AG10803 (cell line): ENCODE measurements at places on chromosomes 6 and 20.

DNA sequence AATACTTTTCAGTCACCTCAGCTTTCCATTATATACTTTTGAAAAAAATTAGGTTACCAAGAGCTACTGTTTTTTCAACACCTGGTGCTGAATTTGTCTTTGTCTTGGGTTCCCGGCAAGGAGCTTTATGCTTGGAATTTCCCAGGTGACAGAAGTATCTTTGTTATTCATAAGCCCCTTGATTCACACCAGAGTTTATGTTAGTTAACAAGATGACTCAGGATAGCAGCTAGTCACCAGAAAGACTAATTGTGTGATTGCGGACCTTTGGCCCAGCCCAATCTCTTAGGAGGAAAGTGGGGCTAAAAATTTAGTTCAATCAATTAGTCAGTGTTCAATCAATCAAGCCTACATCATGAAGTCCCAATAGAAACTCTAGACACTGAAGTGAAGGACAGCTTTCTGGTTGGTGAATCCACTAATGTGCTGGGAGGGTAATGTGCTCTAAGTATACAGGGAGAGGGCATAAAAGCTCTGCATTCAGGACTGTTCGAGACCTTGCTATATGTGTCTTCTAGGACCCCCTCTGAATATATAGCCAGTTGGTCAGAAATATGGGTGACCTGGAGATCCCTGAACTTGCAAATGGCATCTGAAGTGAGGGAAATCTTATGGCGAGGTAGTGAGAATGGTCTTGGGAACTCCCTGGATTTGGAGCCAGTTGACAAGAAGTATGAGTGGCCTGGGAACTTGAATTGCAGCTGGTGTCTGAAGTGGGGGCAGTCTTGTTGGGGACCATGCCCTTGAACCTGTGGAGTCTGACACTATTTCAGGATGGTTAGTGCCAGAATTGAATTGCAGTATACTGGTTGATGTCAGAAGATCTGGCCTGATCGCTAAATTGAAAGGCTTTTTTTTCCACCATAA lies 16.2 kb downstream of the TMEM30A start:
- DNase-seq = no peak

DNA sequence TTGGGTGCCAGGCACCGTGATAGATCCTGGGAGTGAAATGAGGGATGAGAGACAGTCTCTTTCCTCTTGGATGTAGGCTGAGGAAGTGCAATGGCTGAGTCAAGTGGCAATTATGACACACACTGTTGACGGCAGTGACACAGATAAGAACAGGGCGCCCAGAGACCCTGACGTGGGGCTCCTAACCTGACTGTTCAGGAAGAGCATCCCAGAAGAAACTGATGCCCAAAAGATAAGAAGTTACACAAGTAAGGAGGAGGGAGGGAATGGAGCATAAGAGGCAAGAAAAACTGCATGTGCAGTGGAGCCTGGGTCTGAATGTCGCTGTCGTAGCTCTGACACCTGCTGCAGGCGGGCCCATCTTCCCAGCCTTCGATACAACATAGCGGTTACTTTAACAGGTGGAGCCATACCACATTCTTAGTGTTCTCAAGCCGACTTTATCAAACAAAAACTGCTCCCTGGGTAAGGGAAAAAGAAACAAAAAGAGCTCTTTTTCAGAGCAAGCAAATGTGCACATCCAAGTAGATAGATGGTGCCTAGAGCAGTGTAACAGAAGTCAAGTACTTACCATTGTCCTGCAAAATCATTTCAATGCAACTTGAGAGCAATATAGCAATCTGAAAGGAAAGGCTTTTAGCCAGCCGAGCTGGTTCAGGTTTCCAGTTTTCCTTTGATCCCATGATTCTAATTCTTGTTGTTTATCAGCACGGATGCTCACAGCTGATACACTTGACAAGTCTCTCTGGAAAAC lies 463.9 kb upstream of the JARID2 start:
- DNase-seq = no peak

DNA sequence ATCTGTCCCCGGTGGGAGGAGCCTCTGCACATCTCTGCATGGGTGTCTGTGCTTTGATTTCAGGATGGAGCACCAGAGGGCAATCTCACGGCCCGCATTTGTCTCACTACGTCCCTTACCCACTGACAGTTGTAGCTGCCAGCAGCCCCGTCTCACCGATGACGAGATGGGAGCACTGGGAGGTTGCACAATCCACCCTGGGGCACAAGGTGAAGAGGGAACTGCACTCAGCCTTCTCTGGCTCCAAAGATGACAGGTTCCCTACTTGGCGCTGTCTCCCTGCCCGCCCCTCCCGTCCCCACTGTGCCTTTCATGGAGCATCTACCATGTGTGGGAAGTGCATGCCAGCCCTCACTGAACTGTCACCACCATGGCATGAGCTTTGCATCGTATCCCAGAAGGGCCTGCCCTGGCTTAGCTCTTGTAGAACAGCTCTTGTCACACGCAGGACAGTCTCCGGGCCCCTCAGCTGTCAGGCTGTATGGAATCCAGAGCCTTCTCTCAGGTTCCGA lies 99.9 kb upstream of the PMEPA1 start:
- DNase-seq = peak; percentile 9

- no peak for DNase-seq
Observed at GRCh38 chr6:11769811-11770545, 8.6 kb downstream of the ADTRP start.

- DNase-seq = no peak
Observed at GRCh38 chr6:1759870-1760269, 150.2 kb downstream of the FOXC1 start.

GRCh38 chr6:1945235-1945832 lies 300.1 kb downstream of the GMDS start:
- DNase-seq = no peak
